ENCODE measurements at places on chromosomes 3 and 15. TPM values are rescaled to one million over a fixed set of nuclear protein-coding genes. Genes with fewer than 3 reads are reported as not detected.

Gene GOLGA6A
- not detected for total RNA-seq

Gene EFCC1
- not detected for total RNA-seq

Gene KBTBD12
- total RNA-seq, result not detected

GRCh38 chr3:152574461-152575079 lies 260.4 kb upstream of the P2RY1 start:
- DNase-seq, result peak; percentile 32

GRCh38 chr3:62892951-62893350 lies 17.7 kb upstream of the CADPS start:
- no peak for DNase-seq

Gene PCCB
- total RNA-seq, result 131 TPM

- DNase-seq, result no peak
These were observed 23.5 kb downstream of the MYH15 start for GRCh38 chr3:108486941-108487340.

- peak; percentile 59 for DNase-seq
These were observed 66.4 kb upstream of the NR2E3 start for GRCh38 chr15:71743861-71744382.

Gene FGF7
- total RNA-seq, result not detected
